NCI-H187 (cell line): ENCODE measurements at places on chromosomes 3 and 15.

DNA sequence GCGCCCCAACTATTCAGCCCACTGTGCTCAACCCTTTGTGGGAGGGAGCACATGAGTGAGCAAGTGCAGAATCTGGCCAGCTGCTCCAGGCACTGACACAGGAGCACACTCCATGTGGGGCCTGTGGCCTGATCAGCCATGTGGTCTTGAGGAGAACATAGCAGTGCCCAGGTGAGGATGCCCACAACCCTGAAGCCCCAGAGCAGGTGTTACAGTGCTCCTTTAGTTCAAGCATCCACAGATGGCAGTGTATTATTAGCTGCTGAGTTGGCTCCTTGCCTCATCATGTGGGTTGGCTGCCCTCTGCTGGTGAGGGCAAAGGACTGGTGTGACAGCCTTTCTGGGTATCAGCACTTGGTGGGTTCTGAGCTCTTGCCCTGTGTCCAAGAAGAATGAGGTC, 1588.2 kb downstream of the SI start:
- DNase-seq = no peak

DNA sequence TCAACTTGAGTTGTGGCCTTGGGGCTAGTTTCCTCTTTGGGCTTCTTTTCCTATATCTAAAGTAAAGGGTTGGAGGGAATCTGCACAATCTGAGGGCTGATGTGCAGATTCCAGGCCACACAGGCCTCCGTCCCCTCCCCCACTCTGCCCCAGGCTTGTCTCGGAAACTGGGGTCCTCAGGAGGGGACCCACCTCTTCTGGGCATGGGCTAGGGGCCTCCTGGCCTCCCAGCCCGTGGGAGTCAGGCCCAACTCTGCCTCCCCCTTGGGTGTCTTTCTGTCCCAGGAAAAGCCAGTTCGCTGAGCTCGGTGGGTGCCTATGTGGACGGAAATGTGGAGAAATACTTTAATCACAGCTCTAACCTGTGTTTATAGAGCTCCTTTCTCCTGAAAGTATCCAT, 4.8 kb downstream of the SMAD6 start:
- DNase-seq = no peak

GRCh38 chr15:53559364-53560277, 199.8 kb downstream of the WDR72 start:
- no peak for DNase-seq

GRCh38 chr3:56693750-56694149, 10.7 kb upstream of the TASOR start:
- no peak for DNase-seq

DNA sequence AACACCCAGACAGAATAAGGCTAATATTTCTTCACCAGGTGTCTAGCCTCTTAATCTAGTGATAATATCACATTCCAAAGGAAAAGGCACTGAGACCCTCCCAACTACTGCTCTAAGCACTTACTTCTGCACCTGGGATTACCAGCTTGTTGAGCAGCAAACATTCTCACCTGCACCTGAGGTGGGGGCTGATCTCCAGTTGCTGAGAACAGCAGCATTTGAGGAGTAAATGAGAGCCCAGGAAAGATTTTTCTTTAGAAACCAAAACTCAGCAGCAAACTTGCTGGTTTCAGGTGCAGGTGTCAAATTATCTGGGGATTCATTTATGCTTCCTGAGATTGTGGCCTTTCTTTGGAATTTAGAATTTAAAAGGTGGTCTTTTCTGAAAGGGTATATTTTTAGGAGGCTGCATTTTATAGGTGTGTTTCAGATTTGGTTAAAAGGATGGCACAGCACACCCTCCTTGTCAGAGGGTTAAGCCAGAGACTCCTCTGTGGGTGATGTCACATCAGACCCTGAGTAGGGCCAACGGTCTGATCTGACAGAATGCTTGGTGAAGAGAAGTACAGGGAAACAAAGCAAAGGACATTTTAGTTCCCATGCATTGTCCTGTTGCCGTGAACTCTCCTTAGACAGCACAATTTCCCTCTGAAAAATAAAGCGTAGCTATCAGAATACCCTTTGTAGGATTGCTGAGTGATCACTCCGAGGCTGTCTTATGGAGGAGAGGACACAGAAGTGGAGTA, 411.0 kb upstream of the ATP11B start:
- no peak for DNase-seq

DNA sequence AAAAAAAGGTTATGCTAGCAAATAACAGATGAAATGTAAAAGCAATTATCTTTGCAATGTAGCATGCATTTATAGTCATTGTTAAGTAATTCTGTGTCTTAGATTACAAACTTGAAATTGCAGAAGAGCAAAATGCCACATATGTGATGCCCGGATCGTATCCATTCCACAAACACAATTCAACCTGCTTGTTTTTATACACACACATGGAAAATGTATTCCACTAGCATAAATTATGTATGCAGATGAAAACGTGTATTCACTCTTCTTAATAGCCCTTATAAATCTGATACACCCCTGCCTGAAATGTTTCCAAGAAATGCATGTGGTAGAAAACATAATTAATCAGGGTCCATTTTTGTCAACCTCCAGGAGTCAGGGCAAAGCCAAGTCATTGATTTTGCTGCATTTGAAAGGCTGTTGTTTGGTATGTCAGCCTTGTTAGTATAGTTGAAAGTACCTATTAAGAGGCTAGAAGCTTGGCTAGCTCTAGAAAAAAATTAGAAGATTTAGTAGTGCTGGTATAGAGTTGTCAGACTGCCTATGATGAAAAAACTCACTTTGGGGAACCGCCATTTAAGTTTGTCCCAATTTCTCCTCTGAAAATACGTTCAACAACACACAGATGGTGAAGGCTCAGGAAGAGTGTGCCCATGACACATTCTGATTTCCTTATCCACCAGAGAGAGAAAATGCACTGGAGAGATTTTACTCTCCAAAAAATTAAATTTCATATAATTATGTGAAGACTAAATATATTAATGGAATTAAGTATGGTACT, 69.2 kb upstream of the TMC3 start:
- no peak for DNase-seq

GRCh38 chr3:31331278-31331677, 201.4 kb upstream of the STT3B start:
- no peak for DNase-seq

DNA sequence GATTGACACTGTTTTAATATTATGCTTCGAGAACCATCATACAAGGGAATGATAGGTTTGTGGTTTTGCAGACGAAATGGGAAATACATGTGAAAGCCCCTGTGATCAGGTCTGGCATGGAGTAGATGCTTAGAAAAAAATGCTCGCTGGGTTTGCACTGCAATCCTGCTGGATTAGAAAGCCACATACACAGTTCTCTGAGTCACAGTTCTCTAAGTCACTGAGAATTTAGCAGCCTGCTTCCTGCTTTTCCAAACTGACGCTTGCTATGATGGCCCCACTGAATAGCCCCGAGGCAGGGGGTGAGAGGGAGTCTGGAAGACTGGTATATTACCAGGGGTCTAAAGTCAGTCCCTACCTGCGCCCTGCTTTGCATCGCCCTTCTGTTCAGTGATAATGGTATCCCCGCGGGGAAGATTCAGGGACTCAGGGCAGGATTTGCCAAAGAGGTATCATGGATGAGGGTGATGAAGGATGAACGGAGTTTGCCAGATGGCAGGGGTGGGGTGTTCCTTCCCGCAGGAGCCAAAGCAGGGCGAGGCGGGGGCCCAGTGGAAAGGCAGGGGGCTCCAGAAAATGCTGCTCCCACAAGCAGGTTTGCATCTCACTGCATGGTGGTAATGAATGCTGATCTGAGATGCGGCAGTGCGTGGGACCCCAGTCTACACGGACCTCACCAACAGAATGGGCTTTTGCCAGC, 82.3 kb downstream of the IQSEC1 start:
- no peak for DNase-seq

DNA sequence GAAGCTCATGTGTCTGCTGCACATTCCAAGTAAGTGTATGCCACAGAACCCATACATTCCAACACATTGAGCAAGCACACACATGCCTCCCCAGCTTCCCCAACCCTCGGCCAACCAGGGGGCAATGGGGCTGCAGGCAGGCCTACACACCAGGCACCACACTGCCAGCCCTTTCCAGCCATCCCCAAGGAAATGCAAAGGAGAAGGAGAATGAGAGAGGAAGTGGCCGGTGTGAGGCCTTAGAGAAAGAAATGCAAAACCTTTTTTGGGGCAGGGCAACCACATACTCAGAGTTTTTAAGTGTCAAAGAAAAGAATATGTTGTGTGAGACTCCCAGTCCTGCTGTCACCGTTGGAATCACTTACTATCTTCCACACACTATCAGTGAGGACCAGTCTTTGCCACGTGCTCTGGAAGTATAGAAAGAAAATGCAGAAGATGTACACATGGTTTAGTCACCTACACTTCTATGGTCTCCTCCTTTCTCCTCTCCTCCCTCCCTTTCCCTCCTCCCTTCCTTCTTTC, 11.1 kb downstream of the IGF2BP2 start:
- no peak for DNase-seq

DNA sequence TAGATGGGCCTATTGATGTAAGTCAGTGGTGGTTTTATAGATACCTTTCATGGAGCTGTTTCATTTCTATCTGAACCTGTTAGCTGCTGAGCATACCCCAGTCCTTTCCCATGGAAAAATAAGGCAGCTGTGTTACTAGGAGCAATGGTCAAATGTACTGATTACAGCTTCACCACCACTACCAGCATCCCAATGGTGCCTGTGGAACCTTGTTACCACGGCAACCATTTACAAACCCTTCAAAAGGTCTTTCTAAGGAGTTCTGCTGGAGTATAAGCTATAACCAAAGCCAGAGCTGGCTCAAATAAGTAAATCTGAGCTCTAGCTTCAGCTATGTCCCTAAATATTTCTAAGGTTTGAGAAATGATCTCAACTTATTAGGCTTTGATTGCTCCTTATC, 133.4 kb upstream of the ACP3 start:
- DNase-seq = no peak

DNA sequence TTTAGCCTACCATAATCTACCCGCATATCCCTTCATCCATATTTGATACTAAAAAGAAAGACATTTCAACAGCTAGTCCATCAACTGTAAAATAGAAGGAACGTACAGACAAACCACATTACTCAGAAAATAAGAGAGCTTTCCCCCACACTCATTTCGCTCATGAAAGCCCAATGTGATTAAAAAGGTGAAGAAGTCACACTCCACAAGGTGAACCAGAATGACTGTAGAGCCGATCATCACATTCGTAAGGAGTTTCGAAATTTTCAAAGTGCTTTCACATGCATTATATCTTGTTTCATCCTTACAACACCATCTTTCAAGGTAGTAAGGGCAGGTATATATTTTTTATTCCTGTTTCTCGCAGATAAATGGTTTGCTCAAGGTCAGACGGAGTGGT, 225.3 kb downstream of the FOXP1 start:
- DNase-seq = no peak

GRCh38 chr15:67732164-67732563, 93.1 kb upstream of the SKOR1 start:
- no peak for DNase-seq

DNA sequence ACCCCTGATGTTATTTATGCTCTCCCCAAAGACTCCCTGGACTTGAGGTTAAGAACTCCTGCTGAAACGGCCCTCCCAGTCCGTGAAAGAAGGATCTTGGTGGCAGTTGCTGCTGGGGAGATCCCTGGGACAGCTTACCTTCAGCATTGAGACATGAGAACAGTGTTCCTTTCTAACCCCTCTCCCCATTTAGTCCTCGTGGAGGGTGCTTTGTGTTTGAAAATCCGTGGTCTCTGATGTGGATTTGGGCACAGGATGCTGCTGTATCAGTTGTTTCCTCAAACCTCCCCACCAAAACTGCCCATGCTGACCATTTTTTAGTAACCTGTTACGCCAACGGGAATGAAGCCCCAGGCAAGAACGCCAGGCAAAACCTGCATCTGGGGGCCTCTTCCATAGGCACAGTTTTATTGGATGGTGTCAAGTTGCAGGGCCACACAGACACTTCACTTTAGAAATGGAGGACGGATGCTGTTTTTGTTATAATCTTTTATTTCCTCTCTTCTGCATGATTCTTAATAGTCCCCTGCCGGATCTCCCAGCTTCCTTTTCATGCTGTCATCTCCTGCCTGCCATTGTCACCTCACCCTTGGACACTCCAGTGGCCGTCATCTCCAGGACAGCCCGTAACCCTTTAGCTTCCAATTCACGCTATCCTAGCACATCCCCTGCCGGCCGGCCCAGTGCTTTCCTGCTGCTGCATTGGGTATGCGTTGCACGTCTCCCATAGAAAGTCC, 31.7 kb upstream of the CEMIP start:
- DNase-seq = no peak

DNA sequence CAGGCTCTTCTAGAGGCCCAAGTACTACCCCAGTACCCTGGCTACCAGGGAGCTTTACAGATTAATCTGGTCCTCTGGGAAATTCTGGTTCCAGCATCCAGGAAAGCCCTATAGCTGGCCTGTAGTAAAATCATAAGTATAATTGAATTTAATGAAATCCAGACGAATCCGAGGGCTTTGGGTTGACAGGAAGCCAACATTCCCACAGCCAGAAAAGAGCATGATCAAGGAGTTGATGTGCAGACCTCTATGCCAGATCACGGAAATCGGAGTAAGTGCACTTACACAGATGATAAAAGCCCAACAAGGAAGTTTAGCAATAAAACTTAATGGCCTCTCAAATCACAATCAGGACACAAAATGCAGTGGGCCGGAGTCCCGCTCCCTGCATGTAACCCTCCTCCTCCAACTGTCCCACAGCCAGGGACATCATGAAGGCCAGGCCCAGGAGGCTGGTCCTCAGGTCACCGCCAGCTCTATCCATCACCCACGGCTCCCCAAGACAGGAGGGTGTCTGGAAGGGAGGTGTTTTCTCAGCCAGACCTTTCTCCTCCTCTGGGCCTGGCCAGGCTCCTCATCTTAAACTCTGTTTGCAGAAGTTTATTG, 62.8 kb upstream of the SEC22A start:
- DNase-seq = no peak

- DNase-seq = no peak
Observed at GRCh38 chr3:106457281-106458180, 588.7 kb upstream of the CBLB start.

- DNase-seq = no peak
Observed at GRCh38 chr15:90838139-90838538, 30.2 kb upstream of the FURIN start.

- no peak for DNase-seq
Observed at GRCh38 chr3:37249717-37250116, 75.3 kb upstream of the LRRFIP2 start.

- no peak for DNase-seq
Observed at GRCh38 chr3:184562878-184563560, 1.4 kb downstream of the EPHB3 start.

GRCh38 chr3:35307296-35307695, 332.0 kb upstream of the ARPP21 start:
- DNase-seq = no peak

DNA sequence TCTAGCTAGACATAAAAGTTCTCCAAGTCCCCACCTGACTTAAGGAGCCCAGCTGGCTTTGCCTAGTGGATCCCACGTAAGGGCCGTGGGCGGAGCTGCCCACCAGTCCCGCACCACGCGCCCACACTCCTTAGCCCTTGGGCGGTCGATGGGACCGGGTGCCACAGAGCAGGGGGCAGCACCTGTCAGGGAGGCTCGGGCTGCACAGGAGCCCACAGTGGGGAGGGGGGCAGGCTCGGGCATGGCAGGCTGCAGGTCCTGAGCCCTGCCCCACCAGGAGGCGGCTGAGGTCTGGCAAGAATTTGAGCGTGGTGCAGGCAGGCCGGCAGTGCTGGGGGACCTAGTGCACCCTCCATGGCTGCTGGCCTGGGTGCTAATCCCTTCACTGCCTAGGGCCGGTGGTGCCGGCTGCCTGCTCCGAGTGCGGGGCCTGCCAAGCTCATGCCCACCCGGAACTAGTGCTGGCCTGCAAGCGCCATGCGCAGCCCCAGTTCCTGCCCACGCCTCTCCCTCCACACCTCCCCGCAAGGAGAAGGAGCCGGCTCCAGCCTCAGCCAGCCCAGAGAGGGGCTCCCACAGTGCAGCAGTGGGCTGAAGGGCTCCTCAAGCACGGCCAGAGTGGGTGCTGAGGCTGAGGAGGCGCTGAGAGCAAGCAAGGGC, 78.7 kb downstream of the SLC6A1 start:
- no peak for DNase-seq
